ENCODE measurements at places on chromosomes 5 and 9. TPM values are rescaled to one million over a fixed set of nuclear protein-coding genes. Genes with fewer than 3 reads are reported as not detected.

BAAT gene
- not detected for total RNA-seq

TAF11L10 gene
- total RNA-seq = not detected

ABITRAM gene
- 8.1 TPM for total RNA-seq

STOM gene
- 131 TPM for total RNA-seq

ADGRV1 gene
- not detected for total RNA-seq

FOXD4 gene
- 0.49 TPM for total RNA-seq

SPEF2 gene
- 5.6 TPM for total RNA-seq

ANKRD34B gene
- not detected for total RNA-seq

ZNF366 gene
- total RNA-seq = not detected

DNA sequence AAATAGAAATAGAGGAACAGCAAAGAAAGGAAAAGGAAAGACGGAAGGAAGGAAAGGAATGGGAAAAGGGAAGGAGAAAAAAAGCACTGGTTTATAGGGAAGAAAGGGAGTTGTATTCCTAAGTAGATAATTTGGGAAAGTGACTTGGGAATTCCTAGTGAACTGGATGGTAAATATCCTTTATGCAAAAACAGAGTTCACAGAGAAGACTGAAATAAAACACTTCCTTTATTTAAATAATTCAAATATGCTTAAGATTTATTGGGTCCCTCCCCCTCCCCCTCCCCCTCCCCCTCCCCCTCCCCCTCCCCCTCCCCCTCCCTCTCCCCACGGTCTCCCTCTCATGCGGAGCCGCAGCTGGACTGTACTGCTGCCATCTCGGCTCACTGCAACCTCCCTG, 69.4 kb downstream of the PJA2 start:
- no peak overlapping the region for H3K4me3 ChIP-seq
- peak overlapping the region; percentile 11 for H3K27ac ChIP-seq
- no peak for DNase-seq
- H3K4me1 ChIP-seq = no peaks in the 10 kb centered on the region

DNA sequence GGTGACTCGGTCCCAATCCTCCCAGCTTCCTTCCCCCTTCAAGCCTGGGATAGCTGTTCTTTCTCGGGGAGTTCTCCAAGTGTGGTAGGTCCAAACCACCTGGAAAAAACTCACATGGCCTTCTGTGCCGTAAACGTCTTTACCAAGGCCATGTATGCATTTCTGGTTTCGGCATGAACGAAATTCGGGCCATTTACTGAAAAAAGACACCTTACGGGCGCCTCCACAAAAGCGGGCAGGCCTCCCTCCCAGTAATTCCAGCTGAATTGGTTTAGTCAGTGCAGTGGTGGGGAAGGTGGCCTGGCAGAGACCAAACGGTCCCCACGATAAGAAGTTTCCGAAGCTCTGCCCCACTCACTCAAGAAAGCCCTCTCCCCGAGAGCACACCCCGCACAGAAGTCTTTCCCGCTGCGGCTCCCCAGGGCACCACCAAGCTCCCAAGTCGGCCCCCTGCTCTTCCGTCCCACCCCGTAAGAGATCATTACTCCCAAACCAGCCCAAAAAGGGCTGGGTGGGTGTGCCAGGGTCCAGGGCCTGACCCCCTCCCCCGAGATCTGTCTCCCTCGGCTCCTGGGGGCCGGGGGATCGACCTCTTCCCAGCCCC, 86.3 kb upstream of the MELK start:
- peak overlapping the region; percentile 84 for H3K27ac ChIP-seq
- peaks cover 50% of the 10 kb centered on the region for H3K4me1 ChIP-seq
- peaks cover 3% of the 10 kb centered on the region for H3K36me3 ChIP-seq
- H3K4me3 ChIP-seq = peak overlapping the region; percentile 88
- H3K27me3 ChIP-seq = no peaks in the 10 kb centered on the region
- DNase-seq = peak; percentile 42

DNA sequence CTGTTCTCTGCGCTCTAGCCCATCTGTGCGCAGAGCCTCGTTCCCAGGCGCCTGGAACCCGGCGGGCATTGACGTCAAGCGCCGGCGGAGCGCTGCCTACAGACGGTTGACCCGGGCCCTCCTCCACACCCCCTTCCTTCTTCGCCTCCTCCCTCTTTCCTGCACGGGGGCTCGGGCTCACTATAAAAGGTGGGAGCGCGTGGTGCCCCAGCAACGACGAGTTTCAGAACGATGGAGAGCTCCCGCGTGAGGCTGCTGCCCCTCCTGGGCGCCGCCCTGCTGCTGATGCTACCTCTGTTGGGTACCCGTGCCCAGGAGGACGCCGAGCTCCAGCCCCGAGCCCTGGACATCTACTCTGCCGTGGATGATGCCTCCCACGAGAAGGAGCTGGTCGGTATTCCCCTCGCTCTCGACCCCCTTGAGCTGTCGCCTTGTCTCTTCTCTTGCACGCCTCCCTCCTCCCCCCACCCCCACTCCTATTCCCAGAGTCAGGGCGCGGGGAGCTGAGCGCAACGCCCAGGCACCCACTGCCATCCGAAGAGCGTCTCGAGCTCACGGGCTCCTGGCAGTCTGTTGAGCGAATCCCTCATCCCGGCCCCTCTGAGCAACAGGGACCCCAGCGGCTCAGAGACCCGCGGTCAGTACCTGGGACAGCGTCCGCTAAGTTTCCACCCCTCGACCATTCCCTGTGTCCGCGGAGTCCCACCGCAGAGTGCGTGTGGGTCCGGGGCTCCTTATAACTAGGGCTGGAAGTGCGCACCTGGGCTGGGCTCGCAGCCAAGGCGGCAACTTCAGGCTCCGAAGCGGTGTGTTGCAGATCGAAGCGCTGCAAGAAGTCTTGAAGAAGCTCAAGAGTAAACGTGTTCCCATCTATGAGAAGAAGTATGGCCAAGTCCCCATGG, at the start of gene CARTPT:
TSS of gene CARTPT (plus strand) at position 213 of the 902 bp plus-strand sequence. CDS start at position 232, 19 bp downstream.
- H3K36me3 ChIP-seq = no peaks in the 10 kb centered on the region
- H3K27me3 ChIP-seq = peaks cover 76% of the 10 kb centered on the region
- H3K4me1 ChIP-seq = no peaks in the 10 kb centered on the region
- no peak within 1 kb of the TSS for H3K27ac ChIP-seq

GRCh38 chr5:136350343-136350742, 15.0 kb downstream of the TRPC7 start:
- H3K27me3 ChIP-seq = no peaks in the 10 kb centered on the region
- DNase-seq = no peak

DNA sequence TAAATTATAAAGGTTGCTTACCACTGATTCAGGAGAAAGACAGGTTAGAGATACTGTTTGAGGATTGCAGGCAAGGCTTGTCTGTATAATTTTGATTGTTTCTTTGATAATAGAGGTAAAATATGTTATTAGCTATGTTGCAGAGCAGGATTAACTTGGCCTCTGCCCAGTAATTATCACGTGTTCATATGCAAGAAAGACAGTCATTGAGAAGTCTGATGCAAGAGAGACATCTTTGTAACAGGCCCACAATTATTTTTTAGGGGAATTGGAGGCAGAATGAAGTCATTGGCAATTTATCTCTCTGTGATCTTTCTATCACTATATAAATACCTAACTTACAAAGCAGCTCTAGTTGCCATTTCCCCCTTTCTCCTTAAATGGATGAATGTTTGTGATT, 46.0 kb downstream of the SLC44A1 start:
- no peaks in the 10 kb centered on the region for H3K27me3 ChIP-seq
- no peaks in the 10 kb centered on the region for H3K36me3 ChIP-seq
- no peak overlapping the region for H3K4me3 ChIP-seq
- H3K27ac ChIP-seq = no peak overlapping the region
- H3K4me1 ChIP-seq = peaks cover 8% of the 10 kb centered on the region
- DNase-seq = no peak

- H3K27ac ChIP-seq = no peak overlapping the region
- DNase-seq = no peak
- peaks cover 3% of the 10 kb centered on the region for H3K36me3 ChIP-seq
- no peak overlapping the region for H3K4me3 ChIP-seq
- peaks cover 31% of the 10 kb centered on the region for H3K4me1 ChIP-seq
These were observed 205.2 kb downstream of the PIK3R1 start for GRCh38 chr5:68420476-68421344.

- H3K27me3 ChIP-seq = no peaks in the 10 kb centered on the region
- H3K27ac ChIP-seq = no peak overlapping the region
- H3K4me1 ChIP-seq = no peaks in the 10 kb centered on the region
- no peaks in the 10 kb centered on the region for H3K36me3 ChIP-seq
These were observed 43.1 kb downstream of the BASP1 start for GRCh38 chr5:17260549-17260948.

DNA sequence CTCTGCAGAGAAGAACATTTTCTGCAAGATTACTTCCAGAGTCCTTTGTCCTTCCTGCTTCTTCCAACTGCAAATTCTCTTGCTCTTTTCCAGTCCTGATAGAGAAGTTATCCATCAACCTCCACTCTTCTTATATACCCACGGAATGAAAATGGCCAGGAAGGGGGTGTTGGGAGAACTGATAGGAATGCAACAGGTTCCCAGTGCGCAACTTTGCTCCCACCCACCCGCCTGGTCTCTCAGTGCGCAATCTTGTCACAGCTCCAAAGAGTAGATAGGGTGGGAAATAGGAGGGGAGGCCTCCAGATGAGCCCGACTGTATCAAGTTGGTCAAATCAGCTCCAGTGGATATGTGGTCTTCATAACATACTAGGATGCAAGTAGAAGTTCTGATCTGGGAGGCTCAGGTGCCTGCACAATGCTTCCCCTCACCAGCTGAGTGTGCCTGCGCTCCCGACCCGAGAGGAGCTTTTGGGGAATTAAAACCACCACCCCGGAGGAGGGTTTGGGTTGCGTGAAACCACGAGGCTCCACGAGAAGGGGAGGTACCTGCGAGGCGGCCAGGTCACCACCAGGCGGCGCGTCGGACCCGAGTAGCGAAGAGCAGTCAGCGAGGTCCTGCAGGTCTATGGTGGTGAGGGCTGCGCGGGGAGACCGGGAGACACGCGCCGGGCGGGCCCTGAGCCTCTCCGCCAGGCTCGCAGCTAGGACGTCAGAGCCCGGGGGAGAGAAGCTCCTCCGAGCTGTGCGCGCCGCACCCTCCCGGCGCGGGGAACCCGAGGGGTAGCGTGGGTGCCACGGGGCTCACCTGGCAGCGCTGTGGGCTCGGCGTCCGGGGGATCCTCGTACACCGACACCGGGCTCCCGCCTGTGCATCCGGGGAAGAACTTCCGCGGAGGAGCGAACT, 835 bp downstream of the MCIDAS start:
- H3K4me1 ChIP-seq = peaks cover 30% of the 10 kb centered on the region
- peak overlapping the region; percentile 45 for H3K4me3 ChIP-seq
- H3K36me3 ChIP-seq = peaks cover 4% of the 10 kb centered on the region
- no peak overlapping the region for H3K27ac ChIP-seq

DNA sequence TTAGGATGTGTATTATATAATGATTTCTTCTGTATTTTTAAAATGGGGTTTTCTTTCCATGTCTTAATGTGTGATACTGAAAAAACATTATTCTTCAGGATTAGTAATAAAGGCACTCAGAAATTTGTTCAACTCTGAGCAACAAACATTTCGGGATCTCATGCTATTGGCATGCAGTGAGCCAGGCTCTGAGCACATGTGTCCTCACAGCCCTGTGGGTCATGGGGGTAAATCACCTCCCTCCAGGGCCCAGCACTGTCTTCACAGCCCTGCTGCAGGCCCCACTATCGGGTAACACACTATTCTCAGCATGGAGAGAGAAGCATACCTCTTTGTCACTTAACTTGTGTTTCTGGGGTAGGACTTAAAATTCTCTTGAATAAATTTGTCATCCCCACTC, 14.0 kb downstream of the TMEM174 start:
- no peaks in the 10 kb centered on the region for H3K36me3 ChIP-seq
- no peak for DNase-seq
- H3K27me3 ChIP-seq = peaks cover 53% of the 10 kb centered on the region
- H3K27ac ChIP-seq = no peak overlapping the region
- H3K4me1 ChIP-seq = no peaks in the 10 kb centered on the region

GRCh38 chr9:98146101-98146991, 27.3 kb upstream of the TRIM14 start:
- H3K27ac ChIP-seq = no peak overlapping the region
- H3K27me3 ChIP-seq = no peaks in the 10 kb centered on the region
- no peaks in the 10 kb centered on the region for H3K36me3 ChIP-seq

GRCh38 chr5:32076699-32077695, 97.1 kb downstream of the GOLPH3 start:
- no peaks in the 10 kb centered on the region for H3K27me3 ChIP-seq
- no peaks in the 10 kb centered on the region for H3K36me3 ChIP-seq
- no peak overlapping the region for H3K27ac ChIP-seq
- H3K4me3 ChIP-seq = no peak overlapping the region
- no peaks in the 10 kb centered on the region for H3K4me1 ChIP-seq

DNA sequence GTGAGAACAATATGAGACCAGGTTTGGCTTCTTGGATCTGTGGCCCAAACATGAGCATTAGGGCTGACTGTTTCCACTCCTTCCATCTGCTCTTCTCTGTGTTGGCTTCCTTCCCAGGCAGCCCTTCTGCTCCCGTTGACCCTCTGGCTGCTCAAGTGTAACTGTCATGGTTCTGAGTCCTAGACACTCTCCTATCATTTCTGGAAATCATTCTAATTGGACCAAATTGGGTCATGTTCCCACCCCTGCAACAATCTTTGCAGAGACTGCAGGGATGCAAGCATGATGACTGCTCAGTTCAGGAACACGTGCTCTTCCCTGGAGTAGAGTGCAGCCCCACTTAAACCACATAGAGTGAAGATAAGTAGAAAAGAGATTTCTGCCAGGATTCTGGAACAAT, 741.4 kb downstream of the TAF11L14 start:
- no peak overlapping the region for H3K4me3 ChIP-seq
- no peaks in the 10 kb centered on the region for H3K36me3 ChIP-seq
- no peaks in the 10 kb centered on the region for H3K4me1 ChIP-seq
- DNase-seq = no peak

DNA sequence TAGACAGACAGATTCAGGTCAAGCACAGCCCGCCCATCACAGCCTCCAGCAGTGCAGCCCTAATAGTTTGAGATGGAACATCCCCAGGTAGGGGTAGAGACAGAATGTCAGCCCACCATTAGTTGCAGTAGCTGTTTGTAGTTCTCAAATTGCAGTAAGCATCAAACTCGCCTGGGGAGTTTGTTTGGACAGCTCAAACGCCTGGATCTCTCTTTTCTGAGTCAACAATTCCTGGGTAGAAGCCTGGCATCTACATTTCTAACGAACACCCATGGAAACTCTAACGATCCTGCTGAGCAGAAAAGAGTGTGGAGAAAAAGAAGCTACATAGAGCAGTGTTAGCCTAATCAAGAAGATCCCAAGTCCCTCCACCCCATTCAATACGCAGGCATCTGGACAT, 59.4 kb downstream of the ADAMTS16 start:
- H3K36me3 ChIP-seq = no peaks in the 10 kb centered on the region
- H3K4me3 ChIP-seq = no peak overlapping the region
- no peak for DNase-seq
- no peak overlapping the region for H3K27ac ChIP-seq

DNA sequence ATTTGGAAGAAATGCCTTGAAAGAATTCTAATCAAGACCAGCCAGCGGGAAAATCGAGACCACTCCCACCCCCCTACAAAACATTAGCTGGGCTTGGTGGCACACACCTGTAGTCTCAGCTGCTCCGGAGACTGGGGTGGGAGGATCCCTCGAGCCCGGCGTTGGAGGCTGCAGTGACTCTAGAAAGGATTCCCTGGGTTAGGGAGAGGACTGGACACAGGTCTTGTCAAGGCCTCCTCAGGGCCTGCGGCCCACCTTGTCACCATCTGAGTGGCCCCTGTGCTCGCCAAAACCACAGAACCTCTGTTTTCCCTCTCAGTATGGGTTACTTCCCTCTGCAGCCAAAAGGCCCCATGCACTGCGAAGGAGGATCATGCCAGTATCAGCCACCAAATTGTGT, 16.5 kb upstream of the GOLM1 start:
- peaks cover 3% of the 10 kb centered on the region for H3K4me1 ChIP-seq
- no peaks in the 10 kb centered on the region for H3K36me3 ChIP-seq
- H3K4me3 ChIP-seq = no peak overlapping the region
- no peak overlapping the region for H3K27ac ChIP-seq
- no peak for DNase-seq

All from activated CD8-positive, alpha-beta memory T cell treated with anti-CD3 and anti-CD28 coated beads, Interleukin-2, amount 10 ng/mL, durations not matched to agents 7 days and 5 days (primary cell).